ENCODE measurements at places on chromosomes 11 and 22. TPM values are rescaled to one million over a fixed set of nuclear protein-coding genes. Genes with fewer than 3 reads are reported as not detected.

The WNT11 gene
- 1.4 TPM for total RNA-seq

The MTCH2 gene
- total RNA-seq: 61.4 TPM

The MISFA gene
- 2.2 TPM for total RNA-seq

The OR52I2 gene
- total RNA-seq: not detected

The SDHD gene
- total RNA-seq: 93.8 TPM

The TMPRSS6 gene
- total RNA-seq: 2.2 TPM

The NFAM1 gene
- total RNA-seq: 0.22 TPM

GRCh38 chr11:108486331-108486730, 11.9 kb downstream of the POGLUT3 start:
- DNase-seq: no peak

GRCh38 chr11:125401746-125402145, 94.3 kb downstream of the FEZ1 start:
- DNase-seq: no peak

DNA sequence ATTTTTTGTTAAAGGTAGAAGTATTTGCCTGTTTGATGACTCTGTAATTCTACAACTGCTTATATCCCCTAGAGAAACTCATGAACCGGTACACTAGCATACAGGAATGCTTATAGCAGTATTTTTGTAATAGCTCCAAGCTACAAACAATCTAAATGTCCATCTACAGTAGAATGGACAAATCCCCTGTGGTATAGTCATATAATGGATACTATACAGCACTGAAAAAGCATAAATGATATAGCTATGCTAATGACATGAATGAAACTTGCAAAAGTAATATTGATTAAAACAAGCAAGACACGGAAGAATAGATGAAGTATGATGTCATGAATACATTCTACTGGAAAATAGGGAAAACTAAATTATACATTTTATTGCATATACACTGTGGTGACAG, 142.9 kb downstream of the CEP164 start:
- no peak for DNase-seq

GRCh38 chr22:20024225-20024624, 3.3 kb downstream of the TANGO2 start:
- DNase-seq: no peak

DNA sequence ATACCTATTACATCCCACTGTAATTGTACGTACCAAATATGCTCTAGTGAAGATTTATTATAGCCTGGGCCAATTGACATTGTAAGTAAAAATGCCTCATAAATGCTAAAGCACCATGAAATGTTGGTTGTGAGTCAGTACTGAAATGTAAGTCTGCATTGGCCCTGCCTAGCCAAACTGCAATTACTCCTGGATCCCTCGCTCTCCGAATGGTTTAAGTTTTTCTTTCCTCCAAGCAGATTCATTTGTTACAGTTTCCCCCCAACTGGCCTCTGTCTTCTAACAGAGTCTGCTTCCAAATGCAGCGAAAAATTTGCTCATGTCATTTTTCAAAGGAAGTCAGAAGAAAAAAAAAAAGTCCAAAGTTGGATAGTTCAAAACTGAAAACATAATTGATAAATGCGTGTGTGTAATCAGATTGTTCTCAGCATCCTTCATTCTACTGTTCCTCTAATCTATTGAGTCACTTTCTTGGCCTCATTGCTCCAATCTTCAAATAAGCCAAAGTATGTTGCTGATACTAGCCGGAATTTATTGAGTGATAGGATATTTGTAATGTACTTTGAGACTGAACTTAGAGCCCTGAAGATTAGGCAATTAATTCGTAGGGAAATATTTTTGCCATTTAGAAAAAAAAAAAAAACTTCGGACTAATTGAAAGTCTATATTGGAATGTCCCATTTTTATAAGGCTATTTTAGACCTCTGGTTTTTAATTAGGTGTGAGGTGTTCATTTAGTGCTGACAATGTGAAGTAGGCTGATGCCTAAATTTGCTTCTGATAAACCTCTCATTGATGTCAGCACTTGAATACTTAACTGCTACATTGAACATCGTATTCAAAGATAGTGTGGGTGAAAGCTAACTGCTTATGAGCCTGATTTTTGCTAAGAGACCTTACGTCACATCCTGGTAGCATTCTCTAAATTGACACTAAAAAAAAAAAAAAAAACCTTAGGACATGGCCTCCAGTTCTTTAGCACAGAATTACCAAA, 93.4 kb downstream of the WT1 start:
- no peak for DNase-seq

- DNase-seq: no peak
These were observed 1.2 kb downstream of the MAPK8IP2 start for GRCh38 chr22:50601669-50602337.

GRCh38 chr11:109425554-109425953, 3.6 kb downstream of the C11orf87 start:
- DNase-seq: no peak

DNA sequence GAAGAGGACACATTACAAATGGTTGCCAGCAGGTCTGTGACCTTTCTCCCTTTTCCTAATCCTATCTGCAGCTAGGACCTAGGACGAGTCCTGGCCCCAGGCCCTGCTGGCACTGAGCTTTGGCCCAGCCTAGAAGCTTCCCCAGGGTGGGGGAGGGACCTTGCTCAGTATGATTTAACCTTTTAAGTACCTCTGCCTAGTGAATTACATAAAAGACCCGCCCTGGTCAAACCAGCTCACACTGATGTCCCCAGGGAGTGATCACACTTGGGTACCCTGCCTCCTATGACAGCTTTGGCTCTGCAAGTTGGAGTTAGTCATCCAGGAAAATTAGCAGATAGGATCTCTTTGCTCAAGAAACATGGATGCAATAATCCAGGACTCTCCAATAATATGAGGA, 21.9 kb downstream of the ASCC2 start:
- no peak for DNase-seq

DNA sequence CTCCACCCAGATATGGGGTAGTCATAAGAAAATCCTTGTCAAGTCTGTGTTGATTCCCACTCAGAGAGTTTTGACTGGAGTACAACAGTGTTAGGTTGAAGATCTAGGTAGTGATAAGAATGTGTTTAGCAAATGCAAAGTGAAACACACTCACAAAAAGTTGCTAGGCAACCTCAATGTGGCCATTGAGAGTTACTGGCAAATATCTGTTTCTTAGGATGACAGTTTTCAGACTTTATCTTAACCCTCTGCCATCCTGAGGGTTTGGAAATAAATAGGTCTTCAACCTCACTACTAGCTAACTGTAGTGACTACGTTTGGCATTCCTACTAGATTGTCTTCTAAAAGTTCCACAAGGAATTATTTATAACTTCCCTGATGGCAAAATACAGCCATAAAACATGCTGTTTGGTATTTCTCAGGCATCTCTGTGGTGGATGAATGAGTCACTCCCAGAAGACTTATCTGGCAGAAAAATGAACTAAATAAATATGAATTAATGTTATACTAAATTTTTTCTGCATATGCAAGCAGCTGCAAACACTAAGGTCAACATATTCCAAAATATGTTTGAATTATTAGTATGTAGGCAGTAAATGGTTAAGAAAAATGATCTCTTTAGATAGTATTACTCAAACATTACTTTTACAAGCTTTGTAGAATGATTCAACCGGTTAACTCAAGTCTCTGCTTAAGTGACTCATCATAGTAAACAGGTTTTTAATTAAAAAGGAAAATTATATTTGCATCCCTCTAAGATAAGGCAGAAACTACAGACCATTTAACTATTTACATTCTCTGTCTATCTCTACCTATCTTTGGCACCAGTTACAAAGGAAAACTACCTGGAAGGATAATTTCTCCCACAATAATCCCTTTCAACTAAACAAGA, 17.1 kb upstream of the SYTL2 start:
- DNase-seq: no peak

- peak; percentile 8 for DNase-seq
These were observed 252.3 kb downstream of the TBC1D22A start for GRCh38 chr22:47014636-47015345.

DNA sequence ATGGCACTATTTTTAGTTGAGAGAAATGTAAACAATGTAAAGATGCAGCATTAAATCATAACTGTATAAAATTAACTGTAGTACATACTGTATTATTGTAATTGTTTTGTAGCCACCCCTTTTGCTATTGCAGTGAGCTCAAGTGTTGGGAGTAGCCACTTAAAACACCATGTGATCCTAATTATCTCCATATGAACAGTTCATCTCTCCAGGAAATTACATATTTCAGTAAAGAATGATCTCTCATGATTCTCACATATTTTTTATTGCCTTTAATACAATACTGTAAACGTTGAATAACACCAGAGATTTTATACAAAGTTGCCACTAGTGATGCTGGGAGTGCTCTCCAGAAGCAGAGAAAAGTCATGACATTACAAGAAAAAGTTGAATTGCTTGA, 1768.6 kb downstream of the LRRC4C start:
- no peak for DNase-seq

- DNase-seq: no peak
These were observed 10.7 kb downstream of the MOB2 start for GRCh38 chr11:1475841-1476240.

DNA sequence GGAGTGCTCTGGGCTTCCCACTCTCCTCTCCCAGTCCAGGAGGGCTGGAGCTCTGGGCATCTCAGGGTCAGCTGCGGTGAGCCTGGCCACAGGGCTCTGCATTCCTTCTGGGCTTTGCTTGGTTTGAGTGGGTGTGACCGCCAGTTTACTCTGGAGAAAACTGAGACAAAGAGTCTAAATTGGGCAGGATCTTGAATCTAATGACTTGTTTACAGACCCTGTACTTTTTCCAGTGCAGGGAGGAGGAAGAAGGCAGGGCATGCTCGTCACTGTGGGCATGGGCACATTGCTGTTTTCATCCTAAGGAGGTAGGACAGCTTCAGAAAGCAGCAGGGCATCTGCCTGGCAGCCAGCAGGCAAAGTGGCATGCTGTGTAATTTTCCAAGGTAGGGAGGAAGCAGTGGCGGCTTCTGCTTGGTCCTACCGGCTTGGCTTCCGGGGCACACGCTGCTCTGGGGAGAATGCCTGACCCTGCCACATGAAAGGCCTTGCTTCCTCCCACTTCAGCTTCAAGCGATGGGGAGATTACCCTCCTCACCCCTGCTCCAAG, 22.9 kb downstream of the FLI1 start:
- DNase-seq: peak; percentile 65

DNA sequence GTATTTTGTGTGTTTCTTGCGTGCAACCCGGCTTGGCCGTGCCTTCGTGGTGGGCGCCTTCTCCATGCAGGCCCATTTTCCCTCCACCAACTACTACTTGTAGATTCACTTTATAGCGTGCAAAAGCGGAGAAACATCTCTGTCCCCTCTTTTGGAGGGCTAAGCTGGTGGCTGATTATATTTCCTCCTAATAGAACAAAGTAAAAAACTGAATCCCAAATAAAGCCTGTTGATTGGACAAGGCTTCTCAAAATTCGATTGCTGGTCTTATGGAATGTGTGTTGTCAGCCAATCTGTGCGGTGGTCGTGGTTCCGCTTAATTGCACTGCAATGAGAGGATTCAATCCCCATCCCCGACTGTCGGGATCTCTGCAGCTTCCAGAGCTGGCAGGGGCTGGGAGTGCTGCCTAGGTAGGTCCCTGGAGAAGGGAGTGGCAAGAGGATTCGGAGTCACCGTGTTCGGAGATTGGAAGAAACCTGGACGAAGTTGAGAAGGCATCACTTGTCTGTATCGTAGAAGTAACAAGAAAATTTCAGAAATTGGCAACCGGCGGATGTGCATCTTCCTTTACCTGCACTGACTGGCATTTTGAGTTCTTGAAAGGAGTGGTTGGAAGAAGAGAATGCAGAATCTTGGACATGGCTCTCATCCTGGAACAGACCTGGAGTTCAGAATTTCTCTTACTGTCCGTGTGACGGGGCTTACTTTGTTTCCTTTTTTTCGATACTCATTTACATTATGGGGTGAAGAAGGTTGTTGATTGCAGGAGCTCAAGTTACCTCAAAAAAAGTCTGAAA, 1.1 kb downstream of the HMGXB4 start:
- DNase-seq: no peak

DNA sequence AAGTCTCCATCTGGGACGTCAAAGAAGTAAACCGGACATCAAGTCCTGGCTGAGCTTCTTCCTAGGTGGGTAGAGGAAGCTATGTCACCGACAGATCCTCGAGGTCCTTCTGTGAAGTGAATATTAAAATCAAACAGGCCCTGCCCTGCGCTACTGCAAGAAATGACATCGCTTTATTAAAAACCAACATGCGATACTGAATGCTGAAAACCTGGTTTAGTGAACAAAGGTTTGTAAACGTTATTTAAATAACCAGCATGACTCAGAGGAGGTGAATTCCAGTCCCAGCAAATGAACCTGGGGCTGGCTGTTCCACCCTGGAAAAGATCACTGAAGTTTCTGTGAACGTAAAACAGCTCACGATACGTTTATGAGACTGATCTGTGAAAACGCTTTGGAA, 645 bp downstream of the RTCB start:
- DNase-seq: no peak

All from activated naive CD8-positive, alpha-beta T cell treated with anti-CD3 and anti-CD28 coated beads, Interleukin-2, amount 10 ng/mL, durations not matched to agents 7 days and 5 days (primary cell).